ENCODE measurements at places on chromosomes 5 and 9.
A peak's percentile ranks its signal among the peaks of the same experiment; 100 is the strongest.

DNA sequence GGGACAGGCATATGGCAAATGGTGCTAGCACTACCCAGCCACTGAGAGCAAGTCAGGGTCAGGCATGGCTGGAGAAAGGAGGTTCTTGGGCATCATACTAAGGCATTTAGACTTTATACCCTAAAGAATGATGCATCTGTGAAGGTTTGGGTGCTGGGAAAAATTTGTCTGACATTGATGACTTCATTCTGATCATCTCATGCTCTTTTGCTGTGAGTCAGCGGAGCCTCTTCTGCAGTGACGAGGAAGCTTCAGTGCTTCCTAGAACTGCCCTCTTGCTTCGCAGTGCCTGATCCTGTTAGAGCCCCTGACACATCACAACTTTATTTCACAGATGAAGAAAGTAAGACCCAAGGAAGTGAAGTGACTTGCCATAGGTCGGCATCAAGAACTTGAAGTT, 266.6 kb upstream of the GAS1 start:
- DNase-seq, result peak; percentile 50

- DNase-seq, result no peak
Measured at GRCh38 chr5:54251981-54252380, 58.4 kb downstream of the ARL15 start.

- peak; percentile 34 for DNase-seq
Measured at GRCh38 chr9:91126761-91127445, 234.8 kb downstream of the AUH start.

GRCh38 chr9:85897848-85898247, 43.1 kb upstream of the NAA35 start:
- no peak for DNase-seq

GRCh38 chr5:61386045-61386800, 54.2 kb downstream of the ZSWIM6 start:
- DNase-seq, result no peak

DNA sequence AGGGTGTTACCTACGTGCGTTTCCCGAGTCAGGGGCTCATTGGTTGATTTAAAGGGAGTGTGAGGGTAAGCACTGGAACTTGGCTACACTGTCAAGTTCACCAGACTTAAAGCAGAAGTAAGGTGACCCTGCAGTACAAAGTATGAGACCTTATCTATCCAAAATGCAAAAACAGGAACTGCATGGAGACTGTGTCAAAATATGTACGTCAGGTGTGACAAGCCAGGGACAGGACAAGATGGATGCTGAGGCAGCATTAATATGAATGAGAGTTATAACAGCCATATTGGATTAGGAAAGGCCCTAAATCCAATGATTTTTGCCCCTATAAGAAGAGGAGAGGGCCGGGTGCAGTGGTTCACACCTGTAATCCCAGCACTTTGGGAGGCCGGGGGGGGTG, 15.4 kb upstream of the SUSD3 start:
- DNase-seq, result no peak

DNA sequence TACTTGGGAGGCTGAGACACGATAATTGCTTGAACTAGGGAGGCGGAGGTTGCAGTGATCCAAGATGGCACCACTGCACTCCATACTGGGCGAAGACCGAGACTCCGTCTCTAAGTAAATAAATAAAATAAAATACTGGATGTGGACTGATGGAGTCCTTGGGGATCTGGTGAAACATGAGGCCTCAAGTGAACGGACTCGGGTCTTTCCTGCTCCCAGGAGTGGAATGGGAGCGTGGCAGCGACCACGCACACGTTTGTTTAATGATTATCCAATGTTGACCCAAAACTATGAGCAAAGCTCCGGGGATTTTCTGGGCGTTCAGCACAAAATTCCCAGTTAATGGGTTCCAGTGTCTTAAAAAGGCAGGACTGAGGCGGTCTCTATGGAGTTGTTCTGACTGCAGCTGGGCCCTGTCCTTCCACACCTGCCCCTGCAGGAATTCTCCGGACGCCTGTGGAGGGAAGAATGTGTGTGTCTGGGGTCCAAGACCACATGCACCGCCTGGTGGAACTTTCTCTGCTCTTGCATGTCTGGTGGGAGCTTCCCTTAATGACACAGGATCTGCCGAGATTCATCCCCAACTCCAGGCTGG, 26.6 kb downstream of the NEK6 start:
- no peak for DNase-seq

DNA sequence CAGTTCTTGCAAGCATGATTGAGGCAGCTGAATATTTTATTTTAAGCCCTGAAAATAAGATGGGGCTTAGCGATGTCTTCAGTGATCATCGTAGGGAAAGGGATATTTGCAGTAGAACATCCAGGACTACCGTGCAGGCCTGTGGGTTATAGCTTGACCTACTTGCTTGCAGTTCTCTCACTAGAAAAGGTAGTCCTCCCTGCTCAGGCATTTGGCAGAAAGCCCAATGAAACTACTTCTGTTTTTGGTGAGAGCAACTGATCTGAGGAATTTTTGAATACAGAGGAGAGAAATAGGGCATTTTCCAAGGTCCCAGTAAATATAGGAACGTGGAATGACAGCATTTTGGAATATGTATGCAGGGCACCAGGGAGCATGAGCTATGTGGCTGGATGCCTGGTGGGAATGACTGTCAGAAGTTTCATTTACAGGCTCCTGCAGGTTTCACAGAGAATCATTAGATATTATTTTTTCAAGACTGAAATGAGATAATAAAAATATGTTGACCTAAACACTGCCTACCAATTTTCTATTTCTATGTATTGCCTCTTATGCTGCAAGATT, 417.9 kb upstream of the ACTBL2 start:
- no peak for DNase-seq

- peak; percentile 93 for DNase-seq
Measured at GRCh38 chr5:20678814-20679298, 690.9 kb upstream of the CDH18 start.

DNA sequence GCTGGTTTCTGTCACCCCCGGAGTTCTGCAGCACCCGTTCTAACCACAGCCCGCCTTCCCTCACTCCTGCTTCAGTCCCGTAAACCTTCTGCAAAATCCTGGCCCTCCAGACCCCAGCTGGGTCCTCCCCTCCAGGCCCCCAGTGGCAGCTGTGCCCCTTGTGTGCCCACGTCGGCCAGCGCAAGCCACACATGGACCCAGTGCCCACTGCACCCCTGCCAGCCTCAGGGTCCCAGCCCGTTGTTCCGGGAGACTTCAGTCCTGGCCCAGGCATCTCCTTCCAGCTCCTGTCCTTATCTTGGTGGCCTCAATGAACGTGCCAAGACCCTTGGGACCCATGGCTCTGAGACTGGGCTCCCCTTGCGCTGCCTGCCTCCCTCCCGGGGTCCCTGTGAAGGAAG, 43.2 kb downstream of the EXD3 start:
- no peak for DNase-seq

DNA sequence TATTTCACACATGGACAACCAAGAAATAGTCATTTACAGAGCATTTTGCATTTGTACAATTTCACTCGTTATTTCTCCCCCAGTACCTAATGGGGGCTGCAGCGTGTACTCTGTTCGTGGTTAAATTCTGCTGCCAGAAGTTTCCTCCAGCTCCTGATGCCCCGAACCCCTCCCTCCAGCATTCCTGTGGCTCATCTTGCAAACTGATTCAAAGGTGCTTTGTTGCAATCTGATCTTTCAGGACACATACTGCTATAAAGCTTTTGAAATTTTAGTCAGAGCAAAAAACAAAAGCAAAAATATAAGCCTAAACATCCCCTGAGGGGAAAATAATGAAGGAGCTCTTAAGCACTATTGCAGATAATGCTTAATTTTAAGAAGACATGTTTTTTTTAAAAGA, 27.7 kb downstream of the UBLCP1 start:
- DNase-seq, result no peak

Data from cardiac fibroblast (primary cell).